Jurkat, Clone E6-1 (cell line): ENCODE measurements at places on chromosomes 11 and 22.

GRCh38 chr22:41919357-41920224, 4.7 kb upstream of the SHISA8 start:
- no peak for DNase-seq

DNA sequence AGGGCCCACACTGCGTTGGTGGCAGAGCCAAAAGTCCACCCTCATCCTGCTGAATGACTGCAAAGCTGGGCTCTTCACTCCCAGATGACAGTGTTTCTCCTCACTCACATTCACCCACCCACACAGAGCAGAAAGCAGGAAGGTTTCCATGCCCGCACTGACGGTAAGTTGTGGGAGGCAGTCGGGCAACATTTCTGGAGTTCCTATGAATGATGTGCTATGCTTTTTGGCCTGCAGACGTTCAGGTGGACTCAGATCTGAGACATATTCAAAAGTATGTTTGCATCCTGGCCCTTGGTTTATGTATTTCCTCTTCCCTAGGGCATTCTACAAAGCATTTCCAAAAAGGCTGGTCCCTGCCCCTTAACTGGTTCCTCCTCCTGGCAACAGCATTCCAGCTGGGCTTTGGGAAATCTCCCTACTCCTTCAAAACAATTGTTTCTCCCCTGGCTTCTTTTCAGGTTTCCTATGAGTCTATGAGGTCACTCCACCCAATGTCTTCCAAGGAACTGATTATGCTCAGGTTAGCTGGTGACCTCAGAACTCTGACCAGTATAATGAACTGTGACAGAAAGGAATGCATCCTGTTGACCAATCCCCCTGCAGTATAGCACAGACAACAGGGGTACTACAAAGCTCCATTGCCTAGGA, 36.4 kb downstream of the PACSIN2 start:
- DNase-seq, result no peak

- peak; percentile 70 for DNase-seq
These were observed 76.8 kb upstream of the VPREB1 start for GRCh38 chr22:22167791-22168189.

DNA sequence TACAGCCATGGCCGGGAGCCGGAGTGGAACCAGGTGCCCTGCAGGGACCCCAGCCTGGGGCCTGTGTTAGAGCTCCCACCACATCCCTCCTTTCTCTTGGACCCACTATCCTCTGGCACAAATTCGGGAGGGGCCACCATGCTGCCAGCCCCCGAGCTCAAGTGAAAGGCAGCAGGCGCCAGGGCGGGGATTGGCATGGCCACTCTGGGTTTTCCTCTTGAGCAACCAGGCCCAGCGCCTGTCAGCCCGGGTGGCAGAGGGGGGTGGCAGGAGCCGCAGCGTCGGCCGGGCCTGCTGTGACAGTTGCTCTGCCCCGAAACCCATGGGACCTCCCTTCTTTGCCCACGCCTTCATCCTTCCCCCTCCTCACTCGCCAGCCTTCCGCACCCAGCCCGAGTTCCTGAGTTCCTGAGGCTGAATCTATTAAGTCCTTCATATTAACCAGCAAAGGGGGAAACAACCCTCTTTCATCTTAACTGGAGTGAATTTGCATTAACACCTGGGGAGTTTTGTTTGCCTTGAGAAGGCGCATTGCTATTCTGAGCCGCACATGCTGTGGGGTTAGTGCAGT, 16.8 kb upstream of the CABP7 start:
- DNase-seq, result no peak

- peak; percentile 78 for DNase-seq
These were observed 2.3 kb downstream of the TSPAN4 start for GRCh38 chr11:844693-845644.

GRCh38 chr11:26649884-26650283, 72.0 kb downstream of the SLC5A12 start:
- peak; percentile 65 for DNase-seq

GRCh38 chr11:119134389-119134978, 13.1 kb downstream of the HINFP start:
- no peak for DNase-seq

- no peak for DNase-seq
These were observed 9.2 kb downstream of the ANO9 start for GRCh38 chr11:432501-433100.

- no peak for DNase-seq
These were observed 107.2 kb downstream of the SWAP70 start for GRCh38 chr11:9771071-9771511.

- no peak for DNase-seq
These were observed 258.9 kb downstream of the SWAP70 start for GRCh38 chr11:9922806-9923205.

GRCh38 chr11:27513389-27513788, 6.8 kb upstream of the LIN7C start:
- DNase-seq, result no peak

DNA sequence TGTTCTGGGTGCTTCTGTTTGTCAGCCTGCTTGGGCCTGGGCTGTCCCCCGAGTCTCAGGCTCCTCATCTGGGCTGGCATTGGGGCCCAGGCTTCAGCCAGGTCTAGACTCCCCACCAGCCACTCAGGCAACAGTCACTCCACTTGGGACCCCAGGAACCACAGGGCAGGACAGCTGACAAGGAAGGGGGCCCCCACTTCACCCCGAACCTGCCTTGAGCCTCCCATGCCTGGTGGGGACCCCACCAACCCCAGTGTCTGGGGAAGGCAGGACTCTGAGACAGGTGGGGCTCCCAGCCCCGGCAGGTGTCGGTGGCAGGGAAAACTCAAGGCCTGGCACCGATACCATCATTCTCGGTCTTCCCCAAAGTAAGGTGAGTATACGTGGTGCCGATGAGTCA, 11.7 kb upstream of the LTO1 start:
- DNase-seq, result no peak

GRCh38 chr11:131644204-131644795, 273.9 kb downstream of the NTM start:
- no peak for DNase-seq
